ENCODE measurements at places on chromosomes 6 and 20.
A peak's percentile ranks its signal among the peaks of the same experiment; 100 is the strongest.

- no peak for DNase-seq
Measured at GRCh38 chr20:1880529-1881239, 14.5 kb upstream of the SIRPA start.

- no peak for DNase-seq
Measured at GRCh38 chr6:12648171-12648570, 68.4 kb upstream of the PHACTR1 start.

DNA sequence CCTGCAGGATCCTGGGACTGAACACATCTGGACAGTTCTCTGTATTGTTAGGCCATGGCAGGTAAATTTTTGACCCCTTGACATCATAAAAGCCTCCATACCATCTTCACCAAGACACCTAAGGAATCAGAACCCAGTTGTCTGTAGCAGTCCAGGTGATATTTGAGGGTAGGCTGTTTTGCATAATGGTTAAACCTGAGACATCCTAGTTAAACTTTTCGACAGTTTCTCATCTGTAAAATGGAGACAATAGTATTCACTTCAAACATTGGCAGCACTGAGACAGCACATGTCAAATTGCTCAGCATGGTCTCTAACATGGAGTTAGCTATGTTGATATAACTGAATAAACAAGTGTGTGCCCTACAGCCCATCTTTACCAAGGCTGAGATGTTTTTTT, 24.8 kb downstream of the C6orf62 start:
- DNase-seq, result no peak

GRCh38 chr20:3354247-3354646, 53.2 kb downstream of the DNAAF9 start:
- DNase-seq, result no peak

DNA sequence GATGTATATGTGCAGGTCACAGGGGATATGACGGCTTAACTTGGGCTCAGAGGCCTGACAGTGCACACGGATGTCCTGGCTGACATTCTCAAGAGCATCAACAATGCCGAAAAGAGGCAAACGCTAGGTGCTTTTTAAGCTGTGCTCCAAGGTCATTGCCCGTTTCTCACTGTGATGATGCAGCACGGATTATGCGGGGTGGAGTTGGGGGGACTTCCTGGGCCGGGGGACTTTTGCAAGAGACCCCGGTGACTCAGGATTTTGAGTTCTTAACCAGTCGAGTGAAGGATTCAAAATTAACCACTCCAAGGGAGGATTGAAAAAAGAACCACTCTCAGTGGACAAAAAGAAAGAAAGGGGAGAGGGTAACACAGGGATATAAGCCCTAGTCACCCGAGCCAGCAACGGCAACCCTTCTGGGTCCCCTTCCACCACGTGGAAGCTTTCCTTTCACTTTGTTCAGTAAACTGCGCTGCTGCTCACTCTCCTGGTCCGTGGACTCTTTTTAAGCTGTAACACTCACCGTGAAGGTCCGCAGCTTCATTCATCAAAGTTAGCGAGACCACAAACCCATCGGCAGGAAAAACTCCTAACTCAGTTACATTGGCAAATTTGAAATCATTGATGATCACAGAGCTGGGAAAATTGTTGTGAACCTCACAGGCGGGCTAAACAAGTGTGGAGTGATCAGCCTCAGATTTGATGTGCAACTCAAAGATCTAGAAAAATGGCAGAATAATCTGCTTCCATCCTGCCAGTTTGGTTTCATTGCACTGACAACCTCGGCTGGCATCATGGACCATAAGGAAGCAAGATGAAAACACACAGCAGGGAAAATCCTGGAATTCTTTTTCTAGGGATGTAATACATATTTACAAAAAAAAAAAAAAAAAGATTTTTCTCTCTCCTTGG, 199.3 kb downstream of the ARID1B start:
- DNase-seq, result peak; percentile 25

GRCh38 chr6:14038467-14039437, 78.8 kb upstream of the CD83 start:
- DNase-seq, result no peak
